Activated CD4-positive, alpha-beta T cell treated with anti-CD3 and anti-CD28 coated beads, Interleukin-2, amount 10 ng/mL, durations not matched to agents 7 days and 5 days (primary cell): ENCODE measurements at places on chromosomes 5 and 9.

- DNase-seq, result no peak
Observed at GRCh38 chr9:38020151-38021076, 48.6 kb downstream of the SHB start.

GRCh38 chr9:14752871-14753270 lies 30.3 kb upstream of the CER1 start:
- no peak for DNase-seq

DNA sequence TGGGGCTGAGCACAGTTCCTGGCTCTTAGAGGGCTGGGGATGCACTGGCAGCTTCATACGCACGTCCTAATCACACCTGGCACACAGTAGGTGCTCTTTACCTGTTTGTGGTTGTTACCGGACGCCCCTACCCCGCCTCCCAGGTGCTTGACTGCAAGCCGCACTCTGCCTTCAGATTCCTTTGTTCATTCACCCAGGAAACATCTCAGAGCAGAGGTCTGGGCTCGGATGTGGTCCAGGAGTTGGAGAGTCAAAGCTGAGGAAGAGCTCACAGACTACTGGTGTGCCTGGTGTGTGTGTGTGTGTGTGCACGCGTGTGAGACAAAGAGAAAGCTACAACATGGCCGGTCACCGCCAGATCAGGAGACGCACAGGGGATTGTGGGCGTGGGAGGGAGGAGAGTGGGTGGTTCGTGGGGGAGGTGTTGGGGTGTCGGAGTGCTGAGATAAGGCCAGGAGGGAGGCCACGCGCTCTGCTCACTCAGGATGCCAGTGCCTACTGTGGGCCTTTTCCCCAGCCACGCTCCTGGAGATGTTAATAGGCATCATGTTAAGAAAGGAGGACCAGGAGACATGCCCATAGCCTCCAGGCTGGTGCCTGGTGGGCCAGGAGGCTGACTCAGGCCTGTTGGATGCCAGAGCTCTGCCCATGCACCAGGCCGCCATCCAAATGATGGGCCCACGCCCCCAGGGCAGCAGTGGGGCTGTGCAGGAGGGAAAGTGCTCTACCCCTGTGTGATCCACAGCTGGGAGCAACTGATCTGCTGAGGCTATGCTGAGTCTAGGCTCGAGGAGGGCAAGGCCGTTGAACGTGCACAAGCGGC lies 39.9 kb downstream of the CRB2 start:
- no peak for DNase-seq

DNA sequence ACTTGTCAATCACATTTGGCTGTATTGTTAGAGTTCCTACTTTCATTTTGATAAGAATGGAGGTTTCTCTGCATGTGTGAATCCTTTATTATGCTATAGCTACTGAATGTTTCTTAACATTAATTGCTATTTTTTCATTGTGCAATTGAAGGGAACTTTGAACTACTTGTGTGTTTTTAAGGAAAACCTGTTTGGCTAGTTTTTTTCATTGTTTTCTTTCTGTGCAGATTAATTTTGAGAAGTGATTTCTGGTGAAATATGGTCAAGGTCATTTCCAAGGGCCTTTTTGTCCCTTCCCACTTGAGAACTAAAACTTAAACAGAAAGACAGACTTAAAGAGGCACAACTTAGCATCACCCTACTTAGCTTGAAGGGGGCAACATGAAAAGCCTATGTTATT lies 1309.2 kb upstream of the WWC1 start:
- DNase-seq, result no peak

GRCh38 chr5:176545737-176546509 lies 3.2 kb upstream of the CDHR2 start:
- DNase-seq, result no peak

DNA sequence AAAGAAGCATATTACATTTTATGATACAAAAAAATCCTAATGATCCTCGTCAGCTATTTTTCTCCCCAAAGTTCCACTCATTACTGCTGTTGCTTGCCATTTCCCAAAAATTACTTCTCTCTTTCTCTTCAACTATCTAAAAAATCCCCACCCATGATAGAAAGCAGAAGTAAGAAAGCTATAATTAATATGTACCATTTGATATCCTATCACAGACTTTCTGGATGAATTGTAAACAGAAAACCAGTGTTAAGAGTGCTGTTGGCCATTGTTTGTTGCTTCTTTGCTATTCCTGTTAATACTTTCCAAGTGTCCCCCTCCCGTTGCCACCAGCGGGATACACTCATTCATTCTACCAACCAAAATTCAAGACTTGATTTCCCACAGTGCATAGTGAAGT lies 136.3 kb upstream of the SMARCA2 start:
- DNase-seq, result no peak

- peak; percentile 9 for DNase-seq
Observed at GRCh38 chr5:80406980-80407734, 707 bp upstream of the ZFYVE16 start.

GRCh38 chr9:84819491-84819991 lies 150.0 kb downstream of the NTRK2 start:
- no peak for DNase-seq

GRCh38 chr9:18947892-18948339 lies 85.1 kb downstream of the SAXO1 start:
- no peak for DNase-seq

DNA sequence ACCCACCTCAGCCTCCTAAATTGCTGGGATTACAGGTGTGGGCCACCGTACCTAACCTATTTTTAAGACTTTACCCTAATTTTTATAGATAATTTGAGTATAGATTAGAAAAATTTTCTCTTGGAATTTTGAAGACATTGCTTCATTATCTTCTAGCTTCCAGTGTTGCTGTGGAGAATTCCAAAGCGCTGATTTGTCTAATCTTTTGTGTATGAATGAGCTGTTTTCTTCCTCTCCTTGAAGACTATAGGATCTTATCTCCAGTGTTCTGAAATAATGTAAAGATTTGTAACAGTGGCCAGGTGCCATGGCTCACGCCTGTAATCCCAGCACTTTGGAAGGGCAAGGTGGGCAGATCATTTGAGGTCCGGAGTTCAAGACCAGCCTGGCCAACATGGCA lies 5.7 kb upstream of the SNX24 start:
- DNase-seq, result no peak

- DNase-seq, result no peak
Observed at GRCh38 chr5:144313147-144313726, 142.6 kb downstream of the KCTD16 start.

DNA sequence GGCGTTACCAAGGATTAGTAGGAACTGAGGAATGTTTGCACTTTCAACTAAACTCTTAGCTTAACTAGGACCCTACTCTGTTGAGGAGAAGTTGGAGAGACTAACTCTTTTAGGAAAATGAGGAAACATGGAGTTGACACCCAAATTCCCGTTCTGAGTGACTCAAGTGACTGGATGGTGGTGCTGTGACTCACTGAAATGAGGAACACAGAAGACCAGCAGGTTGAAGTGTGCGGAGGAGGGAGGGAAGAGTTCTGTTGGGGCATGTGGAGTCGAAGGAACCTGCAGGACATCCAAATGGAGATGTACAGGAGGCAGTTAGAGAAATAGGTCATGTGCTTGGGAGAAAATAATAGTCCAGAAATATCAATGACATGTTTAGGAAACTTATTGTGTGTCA lies 8.2 kb downstream of the HEXB start:
- DNase-seq, result no peak

- no peak for DNase-seq
Observed at GRCh38 chr5:123705741-123706140, 193.8 kb downstream of the CSNK1G3 start.

- no peak for DNase-seq
Observed at GRCh38 chr9:4662989-4663792, 1.1 kb downstream of the PLPP6 start.

- DNase-seq, result no peak
Observed at GRCh38 chr9:109121232-109121796, 1.6 kb upstream of the TMEM245 start.

DNA sequence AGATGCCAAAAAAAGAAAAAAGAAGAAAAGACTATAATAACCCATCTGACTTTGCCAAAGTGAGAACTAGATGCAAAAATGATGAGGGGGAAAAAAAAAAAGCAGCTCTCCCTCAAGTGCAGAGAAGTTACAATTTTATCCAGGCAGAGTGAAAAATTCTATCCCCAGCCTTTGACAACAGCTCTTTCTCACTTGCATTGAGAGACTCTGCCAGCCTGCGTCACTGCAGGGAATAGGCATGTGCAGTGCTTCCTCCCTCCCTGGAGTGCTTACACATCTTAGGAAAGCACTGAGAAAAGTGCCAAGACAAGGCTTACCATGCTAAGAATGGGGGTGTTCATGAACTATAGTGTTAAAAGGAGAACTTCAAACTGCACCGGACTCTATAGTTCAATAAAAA lies 418.6 kb upstream of the TYRP1 start:
- DNase-seq, result no peak

GRCh38 chr5:158200619-158201018 lies 341.7 kb upstream of the CLINT1 start:
- no peak for DNase-seq

DNA sequence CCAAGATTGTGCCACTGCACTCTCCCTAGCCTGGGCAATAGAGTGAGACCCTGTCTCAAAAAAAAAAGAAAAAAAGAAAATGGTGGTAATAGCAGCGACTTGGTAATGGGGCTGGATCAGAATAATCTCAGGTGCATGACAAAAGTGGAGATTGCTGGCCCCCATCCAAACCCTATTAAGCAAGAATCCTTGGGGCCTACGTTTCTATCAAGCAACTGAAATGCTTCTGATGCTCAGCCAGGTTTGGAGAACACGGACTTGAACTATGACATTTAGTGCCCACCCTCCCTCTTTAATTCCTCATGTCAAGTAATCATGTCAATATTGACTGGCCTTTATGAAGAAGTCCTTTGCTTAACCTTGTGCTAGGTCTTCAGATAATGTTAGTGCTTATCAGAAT lies 6.6 kb downstream of the C5orf52 start:
- no peak for DNase-seq

- no peak for DNase-seq
Observed at GRCh38 chr5:126778675-126779403, 1.9 kb downstream of the LMNB1 start.

DNA sequence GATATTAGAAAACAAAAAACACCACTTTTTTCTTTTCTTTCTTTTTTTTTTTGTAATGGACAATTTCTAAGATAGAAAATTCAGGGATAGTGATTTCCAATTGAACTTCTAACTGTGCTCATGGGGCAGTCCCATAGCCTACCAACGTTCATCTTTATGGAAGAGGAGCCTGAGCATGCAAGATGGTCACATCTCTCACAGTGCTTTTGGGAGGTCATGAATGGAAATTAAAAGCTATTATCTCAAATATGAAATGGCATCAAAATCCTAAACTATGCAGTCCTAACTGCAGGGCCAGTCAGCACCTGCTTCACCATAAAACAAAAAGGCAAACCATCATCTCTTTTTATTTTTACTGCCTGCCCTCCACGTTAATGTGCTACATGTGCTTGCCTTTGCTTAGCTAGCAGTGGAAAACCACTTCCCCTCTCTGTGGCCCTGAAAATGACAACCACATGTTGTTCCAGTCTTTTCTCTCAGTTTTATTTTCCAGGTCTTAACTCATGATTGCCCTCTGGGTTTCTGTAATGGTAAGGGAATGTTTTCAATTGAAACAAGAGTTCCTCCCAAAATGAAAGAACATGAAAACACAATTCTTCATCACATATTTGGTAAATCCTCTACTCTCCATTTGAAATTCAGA lies 16.7 kb downstream of the IFNB1 start:
- DNase-seq, result peak; percentile 37

GRCh38 chr9:116209414-116210116 lies 56.0 kb downstream of the PAPPA start:
- no peak for DNase-seq

GRCh38 chr9:4486176-4486575 lies 4.1 kb upstream of the SLC1A1 start:
- DNase-seq, result no peak

DNA sequence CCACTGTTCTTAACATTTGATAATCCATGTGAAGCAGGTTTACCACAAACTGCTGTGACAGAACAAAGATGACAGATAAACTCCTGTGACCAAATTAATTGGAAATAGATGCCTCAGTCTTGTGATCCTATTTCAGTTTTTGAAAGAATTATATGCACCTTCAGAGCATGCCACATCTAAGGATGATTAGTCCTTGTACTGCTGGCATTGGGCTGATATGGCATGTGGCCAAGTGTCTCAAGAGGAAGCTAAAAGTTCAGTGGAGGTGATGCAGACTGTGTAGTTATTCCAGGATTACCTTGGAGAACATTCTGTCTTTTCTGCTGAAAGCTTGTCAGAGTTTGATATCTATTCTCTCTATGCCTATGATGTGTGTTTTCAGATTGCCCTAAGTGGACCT lies 314.4 kb upstream of the EFNA5 start:
- DNase-seq, result no peak

DNA sequence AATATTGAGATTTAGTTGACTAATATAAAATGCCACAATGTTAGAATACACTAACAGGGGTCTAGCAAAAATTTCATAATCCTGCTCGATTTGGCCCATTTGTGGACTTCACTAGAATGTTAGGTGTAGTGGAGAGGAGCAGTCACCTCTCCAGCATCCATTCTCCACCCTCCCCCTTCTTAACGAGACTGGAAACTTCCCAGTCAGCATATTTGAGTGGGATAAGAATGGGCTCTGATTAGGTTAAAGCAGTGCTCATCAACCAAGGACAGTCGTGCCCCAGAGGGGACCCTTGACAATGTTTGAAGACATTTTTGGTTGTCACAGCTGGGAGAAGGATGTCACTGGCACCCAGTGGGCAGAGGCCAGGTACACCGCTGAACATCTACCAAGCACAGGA lies 46.7 kb downstream of the FANCC start:
- no peak for DNase-seq

GRCh38 chr9:5231212-5231611 lies at the start of gene INSL4:
TSS of gene INSL4 (plus strand) at chr9:5231419. CDS start at chr9:5231524, 105 bp downstream.
- DNase-seq, result no peak

GRCh38 chr5:16508730-16509531 lies 43.3 kb upstream of the ZNF622 start:
- DNase-seq, result no peak

GRCh38 chr5:5246736-5247135 lies 106.6 kb downstream of the ADAMTS16 start:
- no peak for DNase-seq

DNA sequence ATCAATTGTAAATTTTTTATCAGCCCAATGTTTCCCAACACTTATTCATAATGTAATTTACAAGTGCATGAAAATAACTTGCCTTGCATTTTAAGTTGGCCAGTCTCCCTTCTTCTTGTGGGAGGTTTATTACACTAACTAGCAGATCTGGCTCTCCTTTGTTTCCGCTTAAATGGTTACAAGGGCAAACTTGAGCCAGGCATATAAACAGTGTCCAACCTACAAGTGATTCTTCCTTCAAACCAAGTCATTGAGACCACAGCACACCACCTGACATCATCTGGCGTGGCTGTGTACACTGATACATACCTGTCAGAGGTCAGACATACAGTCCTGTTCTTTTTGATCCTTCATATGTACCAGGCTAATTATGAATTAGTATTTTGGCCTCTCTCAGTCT lies 80.1 kb downstream of the ALDH1A1 start:
- no peak for DNase-seq

DNA sequence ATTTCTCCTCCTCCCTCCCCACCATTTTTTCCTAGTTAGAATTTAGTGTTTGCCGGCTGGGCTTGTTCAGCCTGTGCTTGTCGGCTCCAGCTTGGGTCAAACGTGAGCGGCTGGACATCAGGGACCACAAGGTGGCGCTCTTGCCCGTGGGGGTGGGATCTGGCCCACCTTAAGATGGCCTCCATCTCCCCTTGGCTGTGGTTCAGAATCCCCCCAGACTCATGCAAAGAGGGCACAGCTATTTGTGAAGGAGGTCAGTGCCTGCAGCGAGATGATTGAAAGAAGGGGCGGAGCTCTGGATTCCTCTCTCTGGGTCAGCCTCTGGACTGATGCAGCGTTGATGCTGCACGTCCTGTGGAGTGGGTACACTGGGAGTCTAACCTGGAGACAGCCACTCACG lies 283.3 kb upstream of the TUT7 start:
- DNase-seq, result no peak

- no peak for DNase-seq
Observed at GRCh38 chr5:17405976-17406375, 92.1 kb upstream of the TAF11L2 start.
